ENCODE measurements at places on chromosomes 5 and 9.
A peak's percentile ranks its signal among the peaks of the same experiment; 100 is the strongest.

- no peak for DNase-seq
Measured at GRCh38 chr5:142929587-142929986, 159.4 kb downstream of the ARHGAP26 start.

DNA sequence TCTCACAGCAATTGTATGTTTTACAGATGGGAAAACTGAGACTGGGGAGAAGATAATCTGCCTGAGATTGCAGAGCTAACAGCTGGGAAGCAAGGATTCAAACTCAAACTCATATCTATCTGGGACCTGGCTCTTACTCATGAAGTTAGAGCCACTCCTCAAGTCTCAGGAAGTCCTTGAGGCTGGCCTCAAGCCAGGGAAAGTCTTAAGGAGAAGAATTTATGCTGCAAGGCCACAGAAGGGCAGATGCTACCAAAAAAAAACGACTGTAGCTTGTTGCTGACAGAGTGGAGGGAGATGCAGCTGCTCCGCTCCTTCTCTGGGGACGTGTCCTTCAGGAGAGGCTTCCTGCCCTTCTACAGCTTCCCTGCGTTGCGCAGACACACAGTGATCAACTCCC, 39.8 kb downstream of the BARHL1 start:
- peak; percentile 17 for DNase-seq

- no peak for DNase-seq
Measured at GRCh38 chr5:74428876-74429275, 211.7 kb downstream of the ENC1 start.

GRCh38 chr5:14147210-14147609, 4.1 kb downstream of the TRIO start:
- no peak for DNase-seq

DNA sequence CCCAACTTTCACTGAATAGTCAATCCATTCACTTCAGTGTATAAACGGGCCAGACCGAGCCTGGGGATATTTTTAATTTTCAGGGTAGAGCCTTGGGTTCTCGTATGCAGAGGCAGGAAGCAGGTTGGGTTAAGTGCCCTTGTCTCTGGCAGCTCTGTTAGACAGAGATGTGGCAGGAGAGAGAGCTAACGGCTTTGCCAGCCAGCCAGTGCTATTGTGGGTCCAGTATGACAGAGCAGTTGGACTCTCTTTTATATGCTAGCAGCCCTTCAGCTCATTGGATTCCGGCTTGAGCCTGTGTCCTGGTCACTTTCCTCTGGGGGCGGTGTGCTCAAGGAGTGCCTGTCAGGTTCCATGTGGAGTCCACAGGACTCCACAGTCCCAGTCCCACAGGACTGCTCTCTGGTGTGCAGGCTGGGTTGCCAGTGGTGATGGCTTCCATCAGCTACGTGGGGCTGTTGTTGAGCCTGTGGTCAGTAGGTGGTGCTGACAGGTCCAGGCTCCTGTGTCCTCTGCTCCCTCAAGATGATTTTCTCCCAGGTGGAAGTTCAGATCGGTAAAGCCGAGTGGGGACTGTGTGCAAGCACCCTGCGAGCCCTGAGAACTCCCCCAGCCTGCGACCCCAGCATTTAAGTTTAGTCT, 14.3 kb downstream of the CLTA start:
- DNase-seq, result no peak

DNA sequence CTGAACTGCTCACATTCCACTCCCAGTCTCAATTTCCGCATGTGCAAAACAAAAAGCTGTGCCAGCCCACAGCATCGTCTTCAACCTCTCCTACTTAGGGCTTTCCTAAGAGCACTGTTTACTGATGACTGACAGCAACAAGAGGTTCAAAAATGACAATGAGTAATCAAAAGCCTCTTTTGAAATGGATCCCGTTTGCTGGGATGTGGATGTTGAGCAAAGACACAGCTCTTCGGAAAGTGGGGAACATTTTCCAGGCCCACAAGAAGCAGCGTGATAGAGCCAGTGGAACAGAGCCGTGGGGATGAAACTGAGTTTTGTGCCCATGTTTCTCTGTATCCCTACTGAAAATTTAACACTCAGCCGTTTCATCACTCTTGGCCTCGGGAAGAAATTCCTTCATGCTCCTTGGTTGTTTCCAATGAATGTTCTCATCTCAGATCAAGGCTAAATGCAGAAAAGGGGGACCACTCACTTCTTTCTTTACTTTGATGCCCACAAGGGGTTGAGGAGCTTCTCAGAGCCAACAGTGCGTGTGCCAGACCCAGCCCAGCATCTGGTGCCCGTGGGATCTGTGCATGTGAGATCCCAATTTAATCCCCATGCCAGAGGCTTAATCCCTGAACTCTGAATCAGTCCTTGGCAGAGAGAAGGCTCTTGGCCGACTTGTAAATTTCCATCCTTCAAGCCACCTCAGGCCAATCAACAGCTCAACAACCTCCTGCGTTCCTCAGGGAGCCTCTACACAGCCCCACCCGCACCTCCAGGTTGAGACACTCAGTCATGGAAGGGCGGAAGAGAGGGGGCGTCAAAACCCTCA, 230.2 kb upstream of the DAPK1 start:
- DNase-seq, result no peak

- no peak for DNase-seq
Measured at GRCh38 chr9:7756088-7756487, 43.5 kb downstream of the DMAC1 start.

- peak; percentile 13 for DNase-seq
Measured at GRCh38 chr5:153964880-153965645, 73.6 kb downstream of the FAM114A2 start.

GRCh38 chr5:6830643-6831239, 117.5 kb downstream of the TENT4A start:
- no peak for DNase-seq
